Suppressor macrophage treated with lipopolysaccharide for 4 hours (primary cell): ENCODE measurements at places on chromosomes 12 and 14.
A peak's percentile ranks its signal among the peaks of the same experiment; 100 is the strongest.

- no peak for DNase-seq
Measured at GRCh38 chr14:27587103-27587502, 989.3 kb upstream of the NOVA1 start.

DNA sequence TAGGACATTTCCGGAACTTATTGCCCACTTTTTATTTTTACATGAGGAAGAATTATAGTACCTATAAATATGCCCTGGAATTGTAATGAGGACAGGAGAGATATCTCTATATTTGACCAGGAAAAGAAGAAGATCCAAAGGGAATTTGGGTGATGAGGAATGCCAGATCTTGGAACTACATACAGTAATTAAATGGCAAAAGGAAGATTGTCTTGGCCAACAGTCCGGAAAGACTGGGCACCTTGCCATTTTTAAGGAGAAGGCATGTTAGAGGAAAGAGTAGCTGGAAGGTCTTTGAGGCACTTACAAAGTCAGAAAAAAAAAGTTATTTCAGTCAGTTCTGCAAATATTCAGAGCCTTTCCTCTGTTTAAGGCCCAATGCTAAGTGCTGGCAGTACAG is 616.4 kb downstream of the MED13L start:
- no peak for DNase-seq

GRCh38 chr14:64880221-64881121 is 764 bp upstream of the SPTB start:
- DNase-seq, result no peak

- DNase-seq, result peak; percentile 92
Measured at GRCh38 chr14:61103541-61104339, 122.7 kb downstream of the SLC38A6 start.

DNA sequence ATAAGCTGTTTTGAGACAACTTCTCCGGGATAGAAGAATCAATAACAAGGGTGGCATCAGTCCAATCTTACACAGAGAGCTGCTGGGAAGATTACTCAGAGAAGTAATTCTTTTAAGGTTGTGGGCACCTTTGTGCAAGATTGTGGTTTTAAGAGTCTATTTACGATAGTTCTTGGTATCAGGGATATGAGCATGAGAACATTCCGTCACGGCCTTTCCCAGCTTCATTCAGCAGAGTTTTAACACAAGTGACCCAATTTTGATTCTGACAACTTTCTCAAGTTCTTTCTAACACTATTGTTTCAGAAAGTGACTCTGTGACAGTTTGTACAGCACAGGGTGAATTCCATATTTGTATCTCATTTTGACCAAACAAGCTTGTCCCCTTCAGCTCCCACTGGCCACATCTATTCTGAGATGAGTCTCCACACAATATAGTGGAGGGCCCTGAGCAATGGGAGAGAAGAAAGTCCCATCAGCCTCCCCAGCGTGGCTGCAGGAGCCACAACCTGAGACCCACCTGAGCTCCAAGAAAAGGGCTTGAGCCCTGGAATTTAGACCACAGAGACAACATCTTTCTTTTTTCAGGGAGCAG is 869.2 kb downstream of the TMEM121 start:
- DNase-seq, result no peak

DNA sequence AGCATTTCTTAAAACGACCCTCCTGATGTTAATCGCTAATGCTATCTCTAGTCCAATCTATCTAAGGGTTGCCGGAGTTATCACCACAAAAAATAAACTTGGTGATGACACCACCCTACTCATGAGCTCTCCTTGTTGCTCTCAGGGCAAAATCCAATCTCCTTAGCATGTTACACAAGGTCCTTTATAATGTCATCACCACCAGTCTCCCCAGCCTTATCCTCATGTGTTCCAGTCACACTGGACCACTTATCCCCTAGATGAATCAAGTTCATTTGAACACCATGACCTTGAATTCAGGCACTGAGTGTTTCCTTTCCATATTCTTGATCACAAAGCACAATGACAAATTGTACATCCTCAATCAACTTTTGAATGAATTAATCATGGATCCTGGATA is 19.0 kb upstream of the DRAM1 start:
- peak; percentile 75 for DNase-seq
